Fibroblast of the aortic adventitia (primary cell): ENCODE measurements at places on chromosomes 3 and 15. TPM values are rescaled to one million over a fixed set of nuclear protein-coding genes. Genes with fewer than 3 reads are reported as not detected.

ALDH1A2 gene
- total RNA-seq, result 0.08 and 2.1 TPM in 2 replicates

PIGZ gene
- total RNA-seq, result 1.9 and 19.2 TPM in 2 replicates

IFT122 gene
- total RNA-seq, result 21.4 and 38.0 TPM in 2 replicates

XCR1 gene
- total RNA-seq, result not detected in 2 replicates

GSK3B gene
- total RNA-seq, result 74.1 and 123 TPM in 2 replicates

ECE2 gene
- not detected in 2 replicates for total RNA-seq

COLQ gene
- total RNA-seq, result 1.2 and 1.8 TPM in 2 replicates

SERINC4 gene
- 0.18 TPM in 1 of 2 replicates, not detected in the other for total RNA-seq

CD80 gene
- total RNA-seq, result not detected in 2 replicates

PDE8A gene
- total RNA-seq, result 20.6 and 26.2 TPM in 2 replicates

PRR20G gene
- not detected in 2 replicates for total RNA-seq

IGSF10 gene
- 8.0 and 47.6 TPM in 2 replicates for total RNA-seq

C3orf20 gene
- not detected in 2 replicates for total RNA-seq

CCDC13 gene
- total RNA-seq, result 0.27 and 8.6 TPM in 2 replicates

TUSC7 gene
- total RNA-seq, result not detected in 2 replicates

NPHP3 gene
- total RNA-seq, result 33.2 and 48.9 TPM in 2 replicates

SCN11A gene
- under 0.01 and 0.25 TPM in 2 replicates for total RNA-seq

EOMES gene
- total RNA-seq, result 0.18 TPM in 1 of 2 replicates, not detected in the other

PTX3 gene
- 175 and 216 TPM in 2 replicates for total RNA-seq

GRIP2 gene
- 0.90 TPM in 2 replicates for total RNA-seq

SAMMSON gene
- not detected in 2 replicates for total RNA-seq

PRSS50 gene
- not detected in 2 replicates for total RNA-seq

POPDC2 gene
- total RNA-seq, result 0.27 and 1.6 TPM in 2 replicates

GOLGA8J gene
- not detected in 2 replicates for total RNA-seq

CCRL2 gene
- 0.54 TPM in 1 of 2 replicates, not detected in the other for total RNA-seq

KLHL25 gene
- 2.3 and 2.8 TPM in 2 replicates for total RNA-seq

CNTN4 gene
- total RNA-seq, result 0.09 TPM in 1 of 2 replicates, not detected in the other

PLAAT1 gene
- total RNA-seq, result 0.90 TPM in 1 of 2 replicates, not detected in the other

ILDR1 gene
- not detected in 2 replicates for total RNA-seq

HYPK gene
- 3.7 and 16.4 TPM in 2 replicates for total RNA-seq

GPD1L gene
- total RNA-seq, result 8.5 and 10.3 TPM in 2 replicates
